Activated CD8-positive, alpha-beta memory T cell treated with anti-CD3 and anti-CD28 coated beads, Interleukin-2, amount 10 ng/mL, durations not matched to agents 7 days and 5 days (primary cell): ENCODE measurements at places on chromosomes 2 and 18. TPM values are rescaled to one million over a fixed set of nuclear protein-coding genes. Genes with fewer than 3 reads are reported as not detected.

DNA sequence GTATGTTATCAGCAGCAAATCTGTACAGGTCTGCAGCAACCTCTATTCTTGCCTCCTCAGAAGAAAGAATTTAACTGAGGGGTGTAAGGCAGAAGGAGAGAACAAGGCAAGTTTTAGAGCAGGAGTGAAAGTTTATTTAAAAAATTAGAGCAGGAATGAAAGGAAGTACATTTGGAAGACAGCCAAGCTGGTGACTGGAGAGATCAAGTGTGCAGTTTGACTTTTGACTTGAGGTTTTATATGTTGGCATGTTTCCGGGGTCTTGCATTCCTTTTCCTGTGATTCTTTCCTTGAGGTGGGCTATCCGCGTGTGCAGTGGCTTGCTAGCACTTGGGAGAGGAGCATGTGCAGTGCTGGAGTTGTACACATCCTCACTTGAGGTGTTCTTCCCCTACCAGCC lies 16.5 kb upstream of the CERS6 start:
- DNase-seq, result no peak

DNA sequence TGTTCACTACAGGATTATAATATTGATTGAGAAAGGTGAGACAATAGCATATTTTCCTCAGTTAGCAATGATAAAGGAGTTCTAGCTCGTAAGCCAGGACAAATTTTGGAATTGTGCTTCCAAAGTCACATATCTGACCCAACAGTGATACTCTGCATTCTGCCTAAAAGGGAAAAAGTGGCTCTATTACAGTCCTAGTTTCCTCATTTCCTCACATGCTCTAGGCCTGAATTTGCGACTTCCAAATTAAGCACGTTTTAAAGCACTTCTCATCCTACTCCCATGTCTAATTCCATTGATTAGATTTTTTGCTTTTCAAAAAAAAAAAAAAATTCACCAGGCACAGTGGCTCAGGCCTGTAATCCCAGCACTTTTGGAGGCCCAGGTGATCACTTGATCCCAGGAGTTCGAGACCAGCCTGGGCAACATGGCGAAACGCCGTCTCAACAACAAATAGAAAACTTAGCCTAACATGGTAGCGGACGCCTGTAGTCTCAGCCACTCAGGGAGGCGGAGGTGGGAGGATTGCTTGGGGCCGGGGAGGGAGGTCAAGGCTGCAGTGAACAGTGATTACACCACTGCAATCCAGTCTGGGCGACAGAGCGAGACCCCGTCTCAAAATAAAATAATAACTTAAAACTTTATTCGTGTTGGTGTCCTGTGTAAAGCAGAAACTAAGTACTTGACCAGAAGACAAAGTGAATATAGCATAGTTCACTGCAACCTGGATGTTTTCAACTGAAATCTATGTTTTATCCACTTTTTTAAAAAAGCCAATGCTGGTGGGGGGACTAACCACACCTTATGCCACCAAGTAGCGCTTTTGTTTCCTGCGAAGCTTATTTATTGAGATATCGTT lies 1.5 kb downstream of the ESCO1 start:
- DNase-seq, result no peak

DNA sequence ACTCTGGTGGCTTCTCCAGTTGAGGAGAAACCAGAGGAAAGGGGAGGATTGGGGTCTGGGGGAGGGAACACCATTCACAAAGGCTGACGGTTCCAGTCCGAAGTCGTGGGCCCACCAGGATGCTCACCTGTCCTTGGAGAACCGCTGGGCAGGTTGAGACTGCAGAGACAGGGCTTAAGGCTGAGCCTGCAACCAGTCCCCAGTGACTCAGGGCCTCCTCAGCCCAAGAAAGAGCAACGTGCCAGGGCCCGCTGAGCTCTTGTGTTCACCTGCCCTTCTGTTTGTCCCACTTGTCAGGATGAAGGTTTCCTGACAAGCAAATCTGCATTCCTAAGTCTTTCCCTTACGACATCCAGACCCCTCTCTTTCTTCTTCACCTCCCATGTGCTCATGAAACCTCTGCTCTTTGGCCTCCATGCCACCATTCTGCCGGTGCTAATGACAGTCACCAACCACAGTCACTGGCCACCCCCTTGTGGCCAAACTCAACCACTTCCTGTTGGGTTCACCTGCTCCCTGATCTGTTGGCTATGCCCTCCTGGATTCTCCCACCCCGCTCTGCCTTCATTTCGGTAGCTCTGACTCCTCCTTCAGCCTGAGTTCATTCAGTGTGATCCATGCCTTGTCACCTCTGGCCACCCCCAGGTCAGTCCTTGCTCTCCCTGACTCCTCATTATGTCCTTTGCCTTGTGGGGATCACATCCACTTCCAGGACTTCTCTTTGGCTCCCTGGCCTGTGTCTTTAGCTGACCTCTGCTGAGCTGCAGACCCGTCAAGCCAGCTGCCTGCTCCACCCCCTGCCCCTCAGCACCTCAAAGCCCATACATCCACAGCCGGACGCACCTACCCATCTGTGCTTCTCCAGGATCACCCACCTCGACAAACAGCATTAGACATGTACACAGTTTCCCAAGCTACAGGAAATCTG lies 17.6 kb downstream of the EMX1 start:
- DNase-seq, result no peak

The PPP1R1C gene
- total RNA-seq, result not detected

DNA sequence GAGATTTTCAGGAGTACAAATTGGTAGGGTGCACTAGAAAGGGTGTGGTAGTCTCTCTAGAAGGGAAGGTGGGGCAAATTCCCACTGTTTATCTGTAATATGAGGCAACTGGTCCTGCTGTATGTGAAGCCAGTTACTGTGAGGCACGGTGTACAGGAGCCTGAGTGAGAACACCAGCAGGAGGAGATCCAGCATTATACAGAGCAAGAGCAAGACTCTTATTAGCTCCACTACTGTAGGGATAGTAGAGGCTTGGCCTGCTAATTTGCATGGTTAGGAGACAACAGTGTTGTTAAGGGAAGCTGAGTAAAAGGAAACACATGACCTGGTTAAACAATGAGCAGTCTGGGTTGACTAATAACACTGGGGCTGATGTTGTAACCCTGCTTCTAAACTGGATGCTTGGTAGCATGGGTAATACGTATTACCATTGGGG lies 76.3 kb upstream of the WDSUB1 start:
- DNase-seq, result no peak

- DNase-seq, result no peak
Measured at GRCh38 chr2:151979694-151980093, 119.2 kb downstream of the CACNB4 start.

GRCh38 chr18:54129448-54130067 lies 94.9 kb downstream of the MBD2 start:
- peak; percentile 76 for DNase-seq

DNA sequence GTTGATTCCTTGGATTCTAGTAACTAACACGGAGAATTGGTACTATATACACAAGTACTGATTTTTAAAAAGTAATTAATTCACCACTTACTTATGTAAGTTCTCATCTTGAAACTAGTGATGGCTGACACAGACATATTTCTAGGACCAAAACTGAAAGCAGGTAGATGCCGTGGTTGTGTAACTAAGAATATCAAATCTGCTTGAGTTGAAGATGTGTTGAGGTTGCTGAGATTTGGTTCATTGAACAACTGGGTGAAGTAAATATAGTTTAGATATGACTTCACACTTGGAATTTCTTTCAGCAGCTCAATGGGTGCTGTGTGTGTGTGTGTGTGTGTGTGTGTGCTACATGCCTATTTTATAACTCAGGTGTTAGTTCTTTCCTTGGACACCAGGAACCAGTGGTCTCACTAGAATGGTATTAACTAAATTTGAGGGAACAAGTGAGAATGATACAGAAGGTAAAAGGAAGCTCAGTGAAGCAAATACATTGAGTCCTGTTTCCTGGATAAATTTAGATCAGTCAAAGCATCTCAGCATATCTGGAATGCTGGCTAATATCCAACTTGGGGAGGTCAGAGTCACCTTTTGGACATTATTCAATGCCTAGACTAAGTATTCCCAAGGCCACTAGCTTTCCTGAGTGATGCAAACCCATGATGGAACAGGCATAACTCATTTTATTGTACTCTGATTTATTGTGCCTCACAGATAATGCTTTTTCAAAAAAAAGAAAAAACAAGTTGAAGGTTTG lies 110.7 kb upstream of the ZEB2 start:
- no peak for DNase-seq

The SOWAHC gene
- total RNA-seq, result not detected

GRCh38 chr2:172234716-172235691 lies 132.3 kb upstream of the DLX2 start:
- DNase-seq, result no peak

GRCh38 chr18:28174181-28174905 lies 2.6 kb downstream of the CDH2 start:
- no peak for DNase-seq

The DNAJC5G gene
- not detected for total RNA-seq

GRCh38 chr2:159773426-159773825 lies 24.6 kb downstream of the CD302 start:
- no peak for DNase-seq

The CNOT9 gene
- 111 TPM for total RNA-seq
